ENCODE measurements at places on chromosomes 3 and 15.
A peak's percentile ranks its signal among the peaks of the same experiment; 100 is the strongest.

DNA sequence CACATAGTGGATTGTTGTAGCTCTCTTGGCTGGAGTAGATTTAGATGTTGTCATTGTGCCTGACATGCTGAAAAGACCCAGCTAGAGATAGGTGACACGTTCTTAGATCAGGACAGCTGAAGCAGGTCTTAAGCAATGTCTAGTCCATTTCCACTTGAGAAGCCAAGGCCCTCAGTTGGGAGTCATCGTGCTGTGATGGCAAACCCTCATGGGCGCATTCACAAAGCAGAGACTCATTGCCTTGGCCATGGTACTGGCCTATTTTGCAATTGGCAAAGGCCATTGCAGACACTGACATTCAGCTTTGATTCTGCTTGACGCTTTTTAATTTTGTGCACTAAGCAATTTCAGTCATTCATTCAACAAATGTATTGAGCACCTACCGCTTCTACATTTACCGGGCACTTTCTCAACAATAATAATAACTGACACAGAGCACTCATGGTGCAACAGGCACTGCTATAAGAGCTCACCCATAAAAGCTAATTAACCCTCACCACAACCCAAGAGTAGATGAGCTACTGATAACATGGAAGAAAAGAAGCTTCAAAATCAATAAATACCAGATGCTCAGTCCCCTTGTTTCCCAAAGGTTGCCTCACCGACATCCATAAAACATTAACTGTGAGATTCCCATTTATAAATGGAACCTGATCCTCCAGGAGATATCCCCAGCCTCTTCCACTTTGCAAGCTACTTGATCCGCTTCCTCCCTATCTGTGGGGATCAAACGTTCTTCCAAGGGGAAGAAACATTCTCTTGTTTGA is 200.1 kb downstream of the TLE3 start:
- DNase-seq, result no peak

DNA sequence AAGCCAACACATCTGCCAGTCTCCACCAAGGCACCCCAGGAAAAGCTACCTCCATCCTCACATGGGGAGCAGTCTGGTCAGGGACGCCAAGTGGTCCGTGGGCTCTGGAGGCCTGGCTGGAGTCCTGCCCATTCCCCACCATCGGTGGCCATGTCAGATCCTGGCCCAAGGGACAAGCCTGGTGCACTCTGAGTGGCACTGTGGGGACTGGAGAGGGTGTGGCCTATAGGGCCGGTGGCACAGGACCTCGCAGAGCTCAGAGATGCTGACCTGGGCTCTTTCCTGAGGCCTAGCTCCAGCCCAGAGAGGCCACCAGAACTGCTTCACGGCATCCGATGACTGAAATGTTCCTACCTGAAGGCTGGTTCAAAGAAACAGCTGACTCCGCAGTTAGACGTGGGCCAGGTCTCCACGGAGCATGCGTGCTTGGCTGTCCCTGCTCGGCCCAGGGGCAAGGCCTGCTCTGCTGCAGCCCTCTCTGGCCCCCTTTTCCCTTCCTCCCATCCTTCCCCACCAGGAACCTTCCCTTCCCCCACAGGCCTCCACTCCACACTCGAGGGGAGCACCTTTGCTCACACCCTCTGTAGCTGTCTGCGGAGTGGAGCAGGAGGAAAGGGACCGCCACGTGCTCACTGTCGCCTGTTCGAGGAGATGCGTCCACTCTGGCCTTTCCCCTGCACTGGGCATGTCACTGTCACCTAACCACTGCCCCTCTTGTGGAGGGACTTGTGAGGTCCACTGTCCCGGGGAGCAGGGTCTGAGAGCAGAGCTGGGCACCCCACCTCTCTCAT is 119.3 kb downstream of the CHSY1 start:
- no peak for DNase-seq

- peak; percentile 29 for DNase-seq
Observed at GRCh38 chr3:136042608-136043221, 77.2 kb downstream of the PPP2R3A start.

GRCh38 chr3:12187448-12188327 is 29.0 kb upstream of the TIMP4 start:
- no peak for DNase-seq

DNA sequence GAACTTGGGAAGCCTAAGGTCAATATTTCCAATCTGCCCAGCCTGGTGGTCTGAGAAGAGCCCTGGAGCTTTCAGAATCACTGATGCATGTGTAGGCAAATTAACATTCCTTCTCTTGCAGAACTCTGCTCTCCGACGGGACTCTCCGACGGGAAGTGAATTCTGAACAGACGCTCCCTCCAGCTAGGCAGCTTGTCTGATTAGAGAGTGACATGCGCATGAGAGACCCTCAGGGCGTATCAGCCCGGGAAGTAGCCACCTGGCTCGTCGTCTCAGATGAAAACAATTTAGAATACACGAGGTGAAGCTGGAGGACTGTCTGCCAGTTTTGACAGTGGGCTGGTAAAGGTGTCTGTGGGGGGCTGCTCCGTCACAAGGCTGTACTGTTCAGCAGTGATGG is 103.1 kb downstream of the DGKG start:
- no peak for DNase-seq

- DNase-seq, result no peak
Observed at GRCh38 chr3:73759297-73759711, 134.6 kb upstream of the PDZRN3 start.

- no peak for DNase-seq
Observed at GRCh38 chr15:62832231-62832630, 210.3 kb upstream of the TPM1 start.

DNA sequence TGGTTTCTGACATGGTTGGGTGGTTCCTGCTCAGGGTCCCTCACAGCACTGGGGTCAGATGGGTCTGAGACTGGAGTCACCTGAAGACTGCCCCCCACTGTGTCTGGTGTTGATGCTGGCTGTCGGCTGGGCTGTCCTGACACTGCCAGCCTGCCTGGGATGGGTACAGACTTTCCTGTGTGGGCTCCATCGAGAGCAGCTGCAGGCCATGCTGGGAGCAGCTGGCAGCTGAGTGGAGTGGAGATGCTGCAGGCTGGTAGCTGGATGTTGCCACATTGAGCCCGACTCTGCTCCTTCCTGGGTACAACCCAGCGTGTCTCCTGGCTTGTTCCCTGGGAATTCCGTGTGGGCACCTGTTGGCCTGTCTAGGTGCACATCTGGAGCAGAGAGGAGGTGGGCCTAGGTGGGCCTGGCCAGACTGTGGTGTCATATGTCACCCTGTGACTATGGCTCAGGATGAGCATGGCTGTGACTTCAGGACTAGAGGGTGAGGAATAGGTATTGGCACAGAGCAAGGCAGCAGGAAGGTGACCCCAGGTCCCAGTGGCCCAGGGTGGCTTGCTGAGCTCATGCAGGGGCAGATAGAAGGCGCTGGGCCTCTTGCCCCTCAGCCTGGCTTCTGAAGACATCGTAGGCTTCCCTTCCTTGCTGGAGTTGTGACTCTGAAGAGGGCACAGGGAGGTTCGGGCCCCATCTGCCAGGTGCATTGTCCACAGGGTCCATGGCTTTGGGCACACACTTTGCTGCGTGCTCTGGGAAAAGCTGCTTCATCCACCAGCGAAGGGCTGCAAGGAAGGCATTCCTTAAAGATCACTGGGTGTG is 40.0 kb upstream of the PRR23E start:
- DNase-seq, result no peak

DNA sequence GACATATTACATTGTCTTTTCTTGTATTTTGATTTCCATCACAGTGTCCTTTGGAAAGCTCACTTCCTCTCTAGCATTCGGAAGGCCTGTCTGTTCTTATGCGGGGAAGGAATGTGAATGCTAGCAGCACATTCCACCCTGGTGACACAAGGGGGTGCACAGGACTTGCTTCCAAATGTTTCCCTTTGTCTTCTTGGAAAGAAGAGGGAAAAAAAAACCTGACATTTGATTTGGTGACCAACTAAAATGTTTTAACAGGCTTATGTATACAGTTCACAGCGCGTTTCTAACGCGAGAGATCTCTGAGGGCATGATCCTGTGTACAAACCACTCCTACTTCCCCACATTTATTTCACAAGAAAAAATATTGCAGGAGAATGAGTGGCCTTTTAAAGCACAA is 107.6 kb upstream of the FXR1 start:
- no peak for DNase-seq

GRCh38 chr3:188052169-188053035 is 101.6 kb upstream of the LPP start:
- no peak for DNase-seq

DNA sequence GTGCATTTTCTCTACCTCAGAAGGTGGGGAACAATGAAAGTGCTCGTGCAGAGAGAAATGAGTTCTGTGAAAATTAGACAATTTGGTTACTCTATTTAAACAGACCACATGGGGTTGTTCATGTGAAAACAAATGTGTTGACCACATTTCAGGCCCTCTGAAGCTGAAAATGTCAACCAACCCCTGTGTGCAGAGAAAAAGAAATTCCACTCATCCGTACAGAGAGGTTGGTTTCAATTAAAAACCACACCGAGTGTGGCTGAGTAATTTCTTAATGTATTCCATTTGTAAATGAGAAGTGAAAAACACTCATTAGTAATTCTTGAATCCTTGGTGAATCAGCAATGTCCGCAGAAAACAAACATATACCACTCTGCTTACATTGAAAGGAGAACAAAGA is 46.9 kb upstream of the SLC7A14 start:
- peak; percentile 33 for DNase-seq
